Renal cortical epithelial cell (primary cell): ENCODE measurements at places on chromosomes 3 and 15.
A peak's percentile ranks its signal among the peaks of the same experiment; 100 is the strongest.

DNA sequence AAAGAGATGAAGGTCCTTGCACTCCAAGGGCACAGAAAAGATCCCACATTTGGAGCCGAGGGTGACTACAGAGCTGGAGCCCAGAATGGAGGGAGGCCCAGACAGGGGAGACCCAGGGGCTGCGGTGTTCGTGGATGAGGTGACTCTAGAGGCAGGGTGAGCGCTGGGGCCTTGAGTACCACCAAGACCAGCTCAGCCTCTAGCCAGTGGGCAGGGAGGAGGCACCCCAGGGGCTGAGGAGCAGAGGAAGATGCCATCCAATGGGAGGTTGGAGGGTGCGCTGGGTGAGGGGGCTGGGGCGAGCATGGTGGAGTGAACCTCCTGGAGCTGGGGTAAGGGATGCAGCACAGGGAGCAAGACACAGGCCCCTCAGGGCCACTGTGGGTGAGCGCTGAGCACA, 13.3 kb downstream of the RRP9 start:
- DNase-seq = no peak

DNA sequence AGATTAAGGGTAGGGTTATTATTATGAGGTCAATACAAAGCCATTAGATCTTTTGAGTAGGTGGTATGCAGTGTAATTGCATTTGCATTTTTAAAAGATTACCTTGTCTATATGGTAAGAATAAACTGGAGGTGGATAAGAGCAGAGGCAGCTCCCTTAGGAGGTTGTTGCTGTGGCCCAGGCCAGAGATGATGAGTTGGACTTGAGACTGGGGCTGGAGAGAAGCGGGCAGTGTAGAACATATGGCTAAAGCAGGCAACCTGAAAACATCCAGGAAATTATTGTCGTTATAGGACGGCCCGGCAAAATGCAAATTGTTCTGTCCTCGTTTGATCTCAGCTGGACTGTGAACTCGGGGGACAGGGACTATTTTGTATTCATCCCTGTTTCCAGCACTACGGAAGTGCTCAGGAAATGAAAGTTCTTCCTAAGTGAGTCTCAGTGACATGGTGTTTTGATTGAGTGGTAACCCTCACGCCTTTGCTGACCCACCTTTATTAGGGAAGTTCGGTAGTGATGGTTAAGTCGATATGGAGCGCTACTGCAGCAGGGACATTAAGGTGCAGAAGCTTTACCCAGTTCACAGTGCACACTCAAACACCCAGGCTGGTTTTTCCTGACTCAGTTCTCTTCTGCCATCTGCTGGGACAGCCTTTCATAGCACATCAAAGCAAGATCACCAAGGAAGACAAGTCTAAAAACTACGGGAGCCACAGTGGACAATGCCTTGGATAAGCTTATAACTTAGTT, 27.2 kb upstream of the VPS33B start:
- peak; percentile 63 for DNase-seq

DNA sequence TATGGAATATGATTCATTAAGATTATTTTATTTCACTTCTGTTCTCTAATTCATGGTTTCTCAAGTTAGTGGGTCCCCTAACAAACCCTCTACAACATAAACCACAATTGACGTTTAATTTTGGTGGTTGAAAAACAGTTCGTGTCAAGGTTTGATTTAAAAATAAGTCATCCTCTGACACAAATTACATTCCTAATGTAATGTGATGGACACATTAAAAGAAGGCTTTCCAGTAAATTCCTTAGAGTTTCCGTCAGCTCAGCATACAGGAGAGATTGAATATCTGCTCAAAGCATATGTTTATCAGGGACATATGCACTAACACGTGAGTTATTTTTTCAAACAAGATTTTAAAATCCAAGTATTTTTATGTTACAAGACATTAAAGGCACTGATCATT, 626.5 kb upstream of the ADAMTS9 start:
- no peak for DNase-seq

- DNase-seq = no peak
Measured at GRCh38 chr3:107942951-107943749, 147.7 kb downstream of the CD47 start.

DNA sequence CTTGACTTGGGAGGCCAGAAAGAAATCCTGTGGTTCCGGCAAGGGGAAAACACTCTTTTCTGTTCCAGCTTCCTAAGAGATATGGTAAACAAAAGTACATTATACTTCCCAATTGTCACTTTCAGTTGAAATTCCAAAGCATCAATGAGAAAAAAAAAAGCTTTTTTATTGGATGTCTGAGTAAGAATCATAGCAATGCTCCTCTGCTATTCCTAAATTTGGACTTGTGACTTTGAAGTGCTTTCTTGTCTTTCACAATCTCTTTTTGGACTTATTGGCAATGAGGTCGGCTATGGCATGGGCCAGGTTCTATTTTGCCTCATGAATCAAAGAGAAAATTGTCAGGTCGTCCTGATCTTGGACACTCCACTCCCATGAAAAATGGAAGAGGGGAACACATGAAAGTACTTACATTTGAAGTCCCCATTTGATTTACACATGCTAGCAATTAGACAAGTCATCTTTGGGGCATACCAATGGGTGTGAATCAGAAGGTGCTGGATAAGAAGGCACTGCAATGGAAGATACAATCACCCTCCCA, 170.5 kb downstream of the GREM1 start:
- DNase-seq = no peak

DNA sequence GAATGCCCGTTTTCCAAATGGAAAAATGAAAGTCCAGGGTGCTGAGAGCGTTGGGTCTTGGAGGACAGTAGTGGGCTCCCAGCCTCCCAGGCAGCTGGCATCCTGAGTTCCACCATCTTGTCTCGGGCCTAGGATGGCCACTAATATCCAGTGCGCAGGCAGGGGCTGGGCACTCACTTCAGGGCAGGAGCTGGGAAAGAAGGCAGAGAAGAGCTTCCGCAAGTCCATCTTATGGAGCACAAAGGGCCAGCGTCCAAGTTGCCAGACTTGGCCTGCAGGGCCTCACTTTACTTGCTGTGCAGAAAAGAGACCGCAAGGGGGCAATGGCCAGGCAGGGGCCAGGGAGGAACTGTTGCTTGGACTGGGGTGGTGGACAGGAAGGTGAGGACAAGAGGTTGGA, 46.1 kb downstream of the IQSEC1 start:
- DNase-seq = no peak

DNA sequence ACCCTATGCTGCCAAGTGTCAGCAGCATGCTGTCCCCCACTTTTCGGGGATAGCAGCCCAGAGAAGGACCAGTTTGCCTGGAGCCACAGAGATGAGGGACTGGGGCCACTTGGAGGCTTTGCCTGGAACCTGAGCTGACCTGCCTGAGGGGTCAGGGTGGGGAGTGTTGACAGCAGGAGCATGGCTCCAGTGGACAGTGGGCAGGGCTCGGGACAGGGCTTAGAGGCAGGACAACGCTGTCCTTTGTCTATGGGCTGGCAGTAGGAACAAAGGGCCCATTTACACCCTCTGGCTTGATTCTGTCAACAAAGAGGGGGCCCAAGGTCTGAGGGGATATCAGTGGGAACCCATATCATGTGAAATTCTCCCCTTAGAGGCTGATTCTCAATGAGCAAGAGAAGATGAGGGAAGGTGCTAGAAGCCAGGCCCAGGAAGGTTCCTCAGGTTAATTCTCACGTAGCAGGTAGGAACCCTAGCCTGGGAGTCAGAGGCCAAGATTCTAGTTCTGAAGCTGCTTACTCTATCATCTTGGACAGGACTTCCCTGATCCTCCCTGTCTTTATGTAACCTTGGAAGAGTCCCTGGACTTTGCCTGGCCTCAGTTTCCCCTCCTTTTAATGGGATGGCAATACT, 29.7 kb upstream of the HHATL start:
- no peak for DNase-seq

GRCh38 chr3:14001136-14001535, 121.3 kb upstream of the WNT7A start:
- DNase-seq = no peak

DNA sequence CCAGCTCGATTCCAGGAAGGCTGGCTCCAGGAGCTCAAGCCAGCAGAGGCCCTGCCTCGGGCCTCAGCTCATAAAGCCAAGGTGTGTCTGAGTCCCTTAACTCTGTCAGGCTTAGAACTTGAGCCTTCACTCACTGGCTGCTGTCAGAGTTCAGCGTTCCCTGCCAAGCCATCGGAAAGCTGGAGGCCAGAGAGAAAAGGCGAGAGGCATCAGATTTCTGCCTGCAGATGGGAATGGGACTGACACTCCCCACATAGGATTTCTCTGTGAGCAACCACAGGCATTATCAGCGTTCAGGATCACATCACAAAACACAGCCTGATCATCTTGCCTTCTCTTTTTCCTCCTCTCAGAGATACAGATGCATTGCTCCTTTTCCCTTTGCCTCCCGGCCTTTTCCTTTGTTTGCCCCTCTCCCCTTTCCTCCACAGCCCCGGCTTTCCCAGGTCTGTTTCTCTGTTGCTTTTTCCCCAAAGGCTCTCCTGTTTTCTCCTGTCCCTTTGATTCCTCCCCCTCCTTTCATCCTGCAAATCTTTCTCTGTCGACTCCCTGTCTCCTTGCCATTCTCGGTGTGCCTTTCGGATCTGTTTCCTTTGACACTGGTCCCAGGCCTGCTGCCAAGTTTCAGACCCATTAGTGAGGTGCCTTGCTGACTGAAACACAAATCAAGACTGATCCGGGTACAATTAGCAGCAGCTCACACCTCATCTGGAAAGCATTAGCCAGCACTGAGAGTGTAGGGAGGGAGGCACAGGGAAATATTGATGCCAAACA, 44.5 kb upstream of the BOC start:
- DNase-seq = peak; percentile 43

DNA sequence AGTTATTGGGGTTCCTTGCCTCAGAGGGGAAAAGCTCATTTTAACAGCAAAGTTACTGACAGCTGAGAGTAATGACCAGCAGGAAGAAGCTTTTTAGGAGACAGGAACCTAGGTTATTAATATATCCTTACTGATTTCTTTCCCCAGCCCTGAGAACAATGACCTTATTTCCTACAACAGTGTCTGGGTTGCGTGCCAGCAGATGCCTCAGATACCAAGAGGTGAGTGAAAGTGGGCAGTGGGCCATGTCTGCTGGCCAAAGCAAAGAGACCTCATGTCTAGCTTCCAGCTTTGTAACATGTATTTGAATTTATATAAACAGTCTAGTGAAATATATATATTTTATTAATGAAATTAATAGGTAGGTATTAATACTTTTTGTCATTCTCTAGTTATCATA, 5.0 kb downstream of the CCNDBP1 start:
- DNase-seq = no peak

GRCh38 chr3:130757611-130758150, 11.1 kb upstream of the PIK3R4 start:
- no peak for DNase-seq

DNA sequence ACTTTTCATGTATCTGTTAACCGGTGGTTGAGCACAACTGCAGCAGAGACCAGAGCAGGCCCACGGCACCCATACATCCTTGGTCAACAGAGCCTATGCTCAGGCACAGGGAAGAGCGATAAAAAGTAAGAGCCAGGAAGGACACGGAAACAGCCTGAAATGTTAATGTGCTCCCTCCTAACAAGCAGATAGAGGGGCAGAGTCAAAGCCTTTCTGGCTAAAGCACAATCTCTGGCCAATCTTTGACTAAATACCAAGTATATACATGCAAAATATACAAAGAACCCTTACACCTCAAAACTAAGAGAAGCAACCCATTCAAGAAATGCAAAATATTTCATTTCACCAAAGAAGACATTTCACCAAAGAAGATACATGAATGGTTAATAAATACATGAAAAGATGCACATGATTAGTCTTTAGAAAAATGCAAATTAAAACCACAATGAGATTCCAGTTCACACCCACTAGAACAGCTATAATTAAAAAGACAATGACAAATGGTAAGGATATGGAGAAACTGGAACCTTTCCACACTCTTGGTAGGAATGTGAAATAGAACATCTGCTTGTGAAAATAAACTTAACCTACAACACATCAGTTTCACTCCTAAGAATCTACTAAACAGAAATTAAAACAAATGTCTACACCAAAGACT, 88.0 kb downstream of the OSBPL10 start:
- peak; percentile 61 for DNase-seq

GRCh38 chr3:196634224-196634623, 5.3 kb upstream of the NRROS start:
- DNase-seq = no peak

DNA sequence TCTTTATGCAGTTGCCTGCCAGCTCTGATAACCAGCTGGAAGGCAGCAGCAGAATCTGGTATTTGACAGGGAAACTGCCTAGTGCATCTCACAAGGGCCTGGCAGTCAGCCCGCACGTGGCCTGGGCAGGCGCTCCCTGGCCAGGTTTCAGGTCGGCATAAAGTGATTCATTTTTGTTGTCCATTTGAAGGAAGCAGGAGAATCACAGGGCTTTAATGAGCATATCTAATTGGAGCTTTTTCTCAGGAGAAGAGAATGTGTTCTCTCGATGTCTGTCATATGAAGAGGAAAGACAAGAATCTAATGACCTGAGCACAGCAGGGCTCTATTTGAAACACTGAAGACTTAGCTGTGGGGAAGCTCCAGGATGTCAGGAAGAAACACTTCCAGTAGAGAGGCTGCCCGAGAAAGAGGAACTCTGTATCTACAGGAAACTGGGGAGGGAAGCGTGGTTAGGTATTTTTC, 98.8 kb upstream of the MB21D2 start:
- DNase-seq = peak; percentile 2

GRCh38 chr15:39629906-39630305, 49.0 kb downstream of the THBS1 start:
- peak; percentile 17 for DNase-seq

DNA sequence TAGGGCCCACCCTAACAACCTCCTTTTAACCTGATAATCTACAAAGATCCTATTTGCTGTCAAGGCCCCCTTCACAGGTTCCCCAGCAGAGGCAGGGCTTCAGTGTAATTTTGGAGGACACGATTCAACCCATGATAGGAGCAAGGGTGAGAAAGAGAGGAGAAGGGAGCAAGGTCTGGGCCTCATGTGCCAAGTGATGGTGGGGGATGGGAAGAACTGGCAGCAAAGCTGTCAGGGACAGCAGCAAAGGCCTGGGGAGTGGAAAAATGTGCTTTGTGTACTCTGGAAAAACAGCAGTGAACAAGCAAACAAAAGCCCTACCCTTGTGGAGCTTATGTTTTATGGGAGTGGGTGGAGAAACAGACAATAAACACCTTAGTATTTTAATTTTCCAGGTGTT, 2.7 kb upstream of the GALNT15 start:
- DNase-seq = no peak

GRCh38 chr3:155494332-155494731, 200.8 kb upstream of the STRIT1 start:
- no peak for DNase-seq

DNA sequence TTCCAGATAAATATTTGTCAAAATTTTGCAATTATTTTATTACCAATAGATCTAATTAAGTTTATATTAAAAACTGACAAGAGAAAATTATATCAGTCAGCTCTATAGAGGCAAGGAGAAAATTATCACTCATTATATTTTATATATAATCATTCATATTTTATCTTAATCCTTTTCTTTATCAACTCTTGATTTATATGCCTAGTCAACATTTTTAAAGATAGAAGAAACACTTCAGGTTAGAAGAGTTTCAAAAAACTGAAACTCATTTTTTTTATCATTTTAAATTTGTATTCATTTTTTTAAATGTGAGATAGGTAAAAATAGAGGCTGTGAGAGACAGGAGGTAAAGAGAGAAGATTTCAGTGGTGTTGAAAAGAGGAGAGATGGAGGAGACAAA, 217.3 kb upstream of the P2RY1 start:
- no peak for DNase-seq
